ENCODE measurements at places on chromosomes 16 and 17.

DNA sequence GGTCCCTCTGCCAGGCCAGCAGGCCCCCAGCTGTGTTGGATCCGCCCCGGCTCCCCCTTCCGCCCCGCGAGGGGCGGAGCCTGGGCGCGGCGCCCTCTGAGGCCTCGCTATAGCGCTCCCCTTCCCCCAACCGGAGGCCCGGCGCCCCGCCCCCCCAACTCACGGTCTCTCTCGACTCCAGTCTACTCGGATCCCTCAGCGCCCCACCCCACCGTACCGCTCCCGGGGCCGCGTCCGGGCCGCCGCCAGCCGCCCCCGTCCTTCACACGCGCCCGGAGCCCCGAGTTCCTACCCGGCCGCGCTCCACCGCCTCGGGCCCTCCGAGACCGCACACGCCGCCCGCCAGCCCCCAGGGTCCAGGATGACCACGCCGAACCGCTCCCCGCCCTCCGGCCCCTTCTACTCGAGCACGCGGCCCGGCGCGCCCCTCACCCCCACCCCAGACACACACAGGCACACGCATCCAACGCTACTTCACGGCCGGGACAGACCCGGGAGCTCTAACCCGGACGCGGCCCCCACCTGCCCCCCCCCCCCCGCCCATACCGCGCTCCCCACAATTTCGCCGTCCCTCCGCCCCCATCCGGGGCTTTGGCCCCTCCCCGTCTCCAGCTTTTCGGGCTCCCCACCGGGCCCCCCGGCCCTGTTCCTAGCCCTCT lies 1.4 kb downstream of the PHF23 start:
- DNase-seq = peak; percentile 89

- DNase-seq = peak; percentile 99
Observed at GRCh38 chr16:81095953-81096714, at the start of gene GCSH. GCSH (minus strand) TSS chr16:81096395; CDS start chr16:81096278, 117 bp downstream.

- DNase-seq = peak; percentile 1
Observed at GRCh38 chr17:9676084-9676483, 30.8 kb downstream of the USP43 start.

GRCh38 chr17:74493331-74493833 lies 26.9 kb downstream of the CD300A start:
- peak; percentile 79 for DNase-seq

GRCh38 chr16:75491876-75492275 lies 3.4 kb downstream of the CHST6 start:
- DNase-seq = no peak

GRCh38 chr17:35079547-35080423 lies 16.3 kb upstream of the RFFL start:
- DNase-seq = no peak

GRCh38 chr17:17853811-17854447 lies 17.1 kb upstream of the SREBF1 start:
- no peak for DNase-seq

- no peak for DNase-seq
Observed at GRCh38 chr16:1334739-1335138, 1.3 kb downstream of the BAIAP3 start.

DNA sequence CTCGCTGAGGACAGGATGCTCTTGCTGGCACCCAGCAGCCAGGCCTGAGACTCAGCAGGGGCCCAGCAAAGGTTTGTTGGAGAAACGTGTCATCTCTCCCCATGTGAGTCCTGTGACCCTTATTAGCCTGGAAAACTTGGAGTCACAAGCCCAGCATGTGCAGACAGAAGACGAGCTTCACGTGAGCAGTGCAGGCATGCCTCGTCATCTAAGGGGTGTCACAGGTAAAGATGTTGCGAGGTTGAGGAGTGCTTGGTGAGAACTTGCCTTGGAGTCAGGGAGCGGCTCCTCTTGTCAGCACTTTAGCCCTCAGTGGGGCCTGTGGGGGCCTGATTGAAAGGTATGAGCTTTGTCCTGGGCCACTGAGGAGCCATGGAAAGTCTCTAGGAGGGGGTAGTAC lies 2.1 kb upstream of the CTRL start:
- DNase-seq = no peak

DNA sequence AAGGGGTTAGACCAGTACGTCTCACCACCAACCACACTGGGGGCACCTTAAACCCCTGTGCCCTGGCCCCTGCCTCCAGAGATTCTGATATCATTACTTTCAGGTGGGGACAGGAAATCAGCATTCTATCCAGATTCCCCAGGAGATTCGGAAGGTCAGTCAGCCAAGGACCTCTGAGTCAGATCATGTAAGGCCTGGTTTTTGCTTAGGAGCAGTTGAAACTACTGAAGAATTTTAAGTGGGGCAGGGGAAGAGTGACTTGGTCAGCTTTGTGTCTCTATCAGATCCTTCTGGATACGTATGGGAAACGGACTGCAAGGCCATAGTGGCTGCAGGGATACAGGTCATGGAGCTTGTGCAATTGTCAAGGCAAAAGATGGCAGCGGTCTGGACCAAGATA lies 9.0 kb downstream of the EMP2 start:
- no peak for DNase-seq

GRCh38 chr17:57215317-57215716 lies 41.0 kb upstream of the MSI2 start:
- no peak for DNase-seq

DNA sequence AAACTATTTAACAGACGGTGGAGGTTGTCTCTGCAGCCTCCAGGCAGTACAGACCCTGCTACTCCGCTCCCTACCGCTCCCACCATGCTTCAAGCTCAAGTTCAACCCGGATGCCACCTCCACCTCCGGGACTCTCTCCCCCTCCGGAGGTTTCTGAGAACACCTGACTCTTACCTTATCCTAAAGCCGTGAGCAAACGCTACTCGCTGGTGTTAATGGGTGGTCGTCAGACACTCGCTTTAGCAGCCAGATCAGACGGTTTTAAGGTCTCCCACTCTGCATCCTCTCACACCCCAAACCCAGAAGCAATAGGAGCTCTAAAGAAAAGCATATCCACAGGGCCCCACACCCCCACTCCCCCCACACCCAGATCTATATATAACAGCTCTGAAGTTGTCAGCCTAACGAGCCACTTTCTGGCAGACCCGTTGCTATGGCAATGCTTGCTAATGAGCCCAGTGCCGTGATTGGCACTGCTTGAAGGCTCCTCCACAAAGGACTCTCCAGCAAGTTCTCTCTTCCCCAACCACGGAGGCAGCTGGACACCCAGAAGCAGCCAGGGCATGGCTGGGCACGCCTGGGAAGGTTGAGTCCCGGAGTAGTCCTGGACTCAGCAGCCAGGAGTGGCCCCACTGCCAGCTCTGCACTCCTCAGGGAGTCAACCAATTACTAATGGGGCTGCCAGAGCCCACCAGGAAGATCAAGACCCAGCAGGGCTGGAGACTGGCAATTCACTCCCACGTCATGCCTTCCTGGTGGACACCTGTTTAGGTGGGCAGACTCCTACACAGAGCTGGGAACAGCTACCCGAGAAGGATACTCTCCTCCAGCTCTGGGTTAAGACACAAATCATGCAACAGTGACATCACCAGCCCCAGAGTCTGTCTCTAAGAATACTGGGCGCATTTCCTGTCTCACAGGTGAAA lies 121.2 kb upstream of the RCVRN start:
- DNase-seq = no peak

DNA sequence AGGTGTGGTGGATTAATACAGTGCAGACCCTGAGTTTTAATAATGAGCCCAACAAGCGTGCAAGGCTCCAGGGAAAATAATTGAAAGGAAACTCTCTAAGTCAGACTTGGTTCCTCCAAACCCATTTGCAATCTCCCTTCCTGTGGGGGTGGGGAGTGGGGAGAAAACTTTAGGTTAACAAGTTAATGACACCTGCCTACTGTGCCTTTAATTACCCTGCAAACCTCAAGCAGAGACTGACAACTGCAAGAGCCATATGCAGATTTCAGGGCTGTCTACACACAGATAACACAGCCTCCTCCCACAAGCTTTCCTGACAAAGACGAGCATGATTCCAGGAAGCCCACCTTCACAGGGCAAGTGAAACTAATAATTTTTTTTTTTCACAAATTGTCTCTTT lies 359.3 kb downstream of the HS3ST4 start:
- no peak for DNase-seq

DNA sequence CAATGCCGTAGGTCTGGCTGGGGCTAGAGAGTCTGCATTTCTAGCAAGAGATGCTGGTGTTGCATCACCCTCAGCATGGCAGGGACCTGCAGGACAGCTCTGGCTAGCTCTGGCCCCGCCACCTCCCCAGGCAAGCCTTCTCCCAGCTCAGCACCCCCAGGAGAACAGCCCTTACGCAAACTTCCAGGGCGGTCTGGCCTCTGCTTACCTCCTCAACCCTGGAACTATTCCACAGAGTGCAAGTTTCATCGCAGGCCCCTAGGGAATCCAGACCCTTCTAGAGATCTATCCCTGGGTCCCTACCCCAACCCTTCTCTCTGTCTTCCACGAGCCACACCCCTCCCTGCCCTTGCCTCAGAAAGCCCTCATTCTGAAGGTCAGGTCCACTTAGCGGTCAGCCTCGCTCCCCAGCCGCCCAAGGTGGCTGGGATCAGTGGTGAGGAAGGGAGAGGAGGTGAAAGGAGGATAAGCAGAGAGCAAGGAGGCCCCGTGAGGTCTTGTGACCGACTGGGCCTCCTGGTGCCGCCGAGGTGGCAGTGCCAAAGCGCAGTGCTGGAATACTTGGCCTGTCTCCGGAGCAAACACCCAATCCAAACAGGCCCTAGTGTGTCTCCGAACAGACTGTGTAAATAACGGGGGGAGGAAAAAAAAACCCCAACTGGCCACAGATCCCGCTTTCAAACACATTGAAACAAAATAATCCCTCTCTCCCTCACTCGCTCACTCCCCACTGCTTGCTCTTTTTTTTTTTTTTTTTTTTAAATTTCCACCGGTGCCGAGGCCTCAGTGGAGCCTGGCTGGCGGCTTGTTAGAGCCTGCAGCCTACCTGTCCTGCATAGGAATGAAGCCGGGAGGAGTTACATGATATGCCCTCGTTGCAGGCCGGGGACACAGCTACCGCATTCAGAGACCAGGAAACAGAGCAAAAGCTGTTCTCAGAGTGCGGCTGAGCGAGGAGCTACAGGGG lies 380.9 kb downstream of the SOX9 start:
- no peak for DNase-seq

DNA sequence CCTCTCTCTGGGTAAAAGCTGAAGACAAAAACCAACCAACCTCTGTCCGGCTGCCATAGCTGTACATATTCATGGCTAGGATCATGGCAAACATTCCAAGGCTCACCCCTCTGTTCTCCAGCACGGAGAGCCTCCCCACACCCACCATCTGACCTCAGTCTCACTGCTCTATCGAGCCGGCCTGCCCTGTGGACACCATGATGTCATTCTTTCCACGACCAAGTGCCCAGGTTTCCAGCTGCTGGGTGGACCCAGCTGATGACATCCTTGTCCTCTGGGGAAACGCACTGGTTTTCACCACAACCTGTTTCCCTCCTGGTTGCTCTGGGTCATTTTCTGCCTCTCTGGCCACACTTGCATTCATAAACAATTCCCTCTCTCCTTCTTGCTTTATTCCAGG lies 67.7 kb downstream of the NDEL1 start:
- no peak for DNase-seq

- DNase-seq = no peak
Observed at GRCh38 chr17:7285679-7286078, 4.2 kb downstream of the SLC2A4 start.

All from OCI-M1 (cell line).